CD8-positive, alpha-beta memory T cell (primary cell): ENCODE measurements at places on chromosomes 2 and 18. TPM values are rescaled to one million over a fixed set of nuclear protein-coding genes. Genes with fewer than 3 reads are reported as not detected.

The KIAA2012 gene
- not detected for total RNA-seq

The KCNE4 gene
- total RNA-seq: not detected

The CHRND gene
- not detected for total RNA-seq

- no peak for DNase-seq
- peaks cover 24% of the 10 kb centered on the region for H3K36me3 ChIP-seq
- no peak overlapping the region for H3K27ac ChIP-seq
- H3K4me3 ChIP-seq: no peak overlapping the region
- H3K27me3 ChIP-seq: no peaks in the 10 kb centered on the region
Measured at GRCh38 chr2:3429066-3429610, 49.6 kb downstream of the TRAPPC12 start.

DNA sequence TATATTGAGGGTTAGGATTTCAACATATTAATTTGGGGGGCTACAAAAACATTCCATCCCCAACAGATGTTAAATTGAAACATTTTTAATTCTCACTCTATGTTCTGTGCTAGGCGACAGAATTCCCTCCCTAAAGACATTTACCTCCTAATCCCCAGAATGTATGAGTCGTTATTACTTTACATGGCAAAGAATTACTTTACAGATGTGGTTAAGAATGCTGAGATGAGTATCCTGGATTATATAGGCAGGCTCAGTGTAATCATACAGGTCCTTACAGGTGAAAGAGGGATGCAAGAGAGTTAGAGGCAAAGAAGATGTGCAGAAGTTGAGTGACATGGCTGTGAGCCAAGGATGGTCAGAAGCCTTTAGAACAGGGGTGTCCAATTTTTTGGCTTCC, 974.1 kb upstream of the ACVR2A start:
- no peak overlapping the region for H3K4me3 ChIP-seq
- no peak for DNase-seq
- no peaks in the 10 kb centered on the region for H3K4me1 ChIP-seq
- H3K36me3 ChIP-seq: no peaks in the 10 kb centered on the region

- H3K27ac ChIP-seq: no peak overlapping the region
- no peaks in the 10 kb centered on the region for H3K27me3 ChIP-seq
- no peaks in the 10 kb centered on the region for H3K36me3 ChIP-seq
Measured at GRCh38 chr18:79868168-79868784, 70.5 kb downstream of the KCNG2 start.
